ENCODE measurements at places on chromosomes 7 and 10.

DNA sequence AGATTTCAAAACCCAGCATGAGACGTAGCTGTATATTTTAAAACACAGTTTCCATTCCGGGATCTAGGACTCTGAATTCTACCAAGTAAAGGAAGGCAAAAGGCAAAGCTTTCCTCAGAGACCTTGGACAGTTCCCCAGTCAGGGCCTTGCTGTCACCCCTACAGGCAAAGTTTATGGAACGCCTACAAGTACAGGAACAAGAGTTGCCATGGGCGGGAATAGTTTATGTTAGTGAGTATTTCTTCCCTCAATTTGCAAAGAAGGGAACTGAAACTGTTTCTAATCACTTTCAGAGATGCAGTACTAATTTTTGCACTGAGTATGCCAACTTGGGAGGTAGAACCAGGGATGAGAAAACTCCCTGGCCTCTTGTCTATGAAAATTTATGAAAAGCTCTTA lies 68.2 kb upstream of the LRGUK start:
- no peak for DNase-seq

DNA sequence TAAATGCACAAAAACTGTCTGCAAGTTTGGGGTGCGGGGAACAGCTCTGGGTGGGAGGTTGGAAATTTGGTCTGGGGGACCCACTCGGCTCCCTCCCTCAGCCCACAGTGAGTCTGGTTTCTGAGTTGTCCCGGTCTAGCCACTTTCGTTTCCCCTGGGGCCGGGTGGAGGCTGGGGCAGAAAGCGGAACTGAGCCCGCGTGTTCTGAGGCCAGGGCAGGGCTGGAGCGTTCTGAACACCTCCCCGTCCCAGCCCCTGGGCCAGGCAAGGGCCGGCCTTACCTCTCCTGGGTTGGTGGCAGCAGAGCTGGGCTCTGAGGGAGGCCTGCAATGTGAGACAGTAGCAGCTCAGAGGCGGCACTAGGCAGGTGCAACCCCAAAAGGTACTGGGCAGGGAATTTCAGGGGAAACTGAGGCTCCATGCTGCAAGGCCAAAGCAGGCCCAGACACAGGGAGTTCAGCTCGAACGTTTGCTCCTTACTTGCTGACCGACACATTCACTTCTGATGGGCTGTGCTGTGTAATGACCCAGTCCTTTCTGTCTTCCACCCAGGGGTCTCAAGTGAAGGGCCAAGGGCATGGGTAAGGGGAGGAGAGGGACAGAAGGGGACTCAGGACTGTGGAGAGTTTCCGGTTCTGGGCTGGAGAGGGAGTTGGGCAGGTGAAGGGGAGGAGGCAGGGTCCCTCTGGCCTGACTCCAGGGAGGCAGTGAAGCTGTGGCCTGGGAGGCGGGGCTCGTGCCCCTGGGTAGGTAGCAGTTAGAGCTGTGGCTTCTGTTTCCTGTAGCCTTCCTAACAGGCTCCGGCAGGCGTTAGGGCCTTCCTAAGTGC lies 3.0 kb downstream of the IRF5 start:
- DNase-seq, result no peak

- DNase-seq, result no peak
Measured at GRCh38 chr10:119488675-119489074, 53.8 kb downstream of the RGS10 start.

GRCh38 chr10:5400468-5401240 lies 4.0 kb downstream of the TUBAL3 start:
- no peak for DNase-seq

DNA sequence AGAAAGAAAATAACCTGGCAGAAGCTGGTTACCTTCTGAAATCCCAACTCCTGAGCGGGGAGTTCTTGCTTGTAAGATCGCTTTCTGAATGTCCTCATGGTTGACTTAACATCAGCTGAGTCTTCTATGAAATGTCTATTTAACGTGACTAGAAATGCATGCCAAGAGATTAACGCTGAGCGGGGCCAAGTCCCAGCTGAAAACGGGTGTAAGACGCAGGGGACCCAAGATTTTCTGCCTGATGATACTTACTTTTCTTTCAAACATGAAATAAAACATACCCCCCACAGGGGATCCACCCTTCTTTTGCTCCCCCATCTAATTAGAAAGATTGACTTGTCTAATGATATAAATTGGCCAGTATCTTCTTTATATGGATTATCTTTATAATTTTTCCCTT lies 14.9 kb downstream of the OR9A2 start:
- DNase-seq, result no peak

DNA sequence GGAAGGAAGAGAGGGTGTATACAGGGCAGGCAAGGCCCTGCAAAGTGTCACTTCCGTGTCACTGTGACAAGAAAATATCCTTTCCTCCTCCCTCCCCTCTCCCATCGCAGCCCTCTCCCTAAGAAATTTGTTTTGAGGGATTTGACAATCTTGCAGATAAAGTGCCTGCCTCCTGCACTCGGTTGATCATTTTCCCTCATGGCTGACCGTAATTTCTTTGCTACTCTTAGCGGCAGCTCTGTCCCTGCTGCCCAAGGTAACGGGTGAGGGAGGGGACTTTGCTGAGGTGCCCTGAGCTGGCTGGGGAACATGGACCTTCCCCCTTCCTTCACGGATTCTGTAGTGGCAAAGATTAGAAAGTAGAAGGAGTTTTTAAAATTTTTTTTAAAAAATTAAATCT lies 179.1 kb downstream of the TCF7L2 start:
- no peak for DNase-seq

- no peak for DNase-seq
Measured at GRCh38 chr10:78699971-78700370, 368.8 kb upstream of the ZMIZ1 start.

- no peak for DNase-seq
Measured at GRCh38 chr7:55192723-55193122, 172.4 kb upstream of the LANCL2 start.

- no peak for DNase-seq
Measured at GRCh38 chr10:74871595-74872382, 45.4 kb downstream of the KAT6B start.

DNA sequence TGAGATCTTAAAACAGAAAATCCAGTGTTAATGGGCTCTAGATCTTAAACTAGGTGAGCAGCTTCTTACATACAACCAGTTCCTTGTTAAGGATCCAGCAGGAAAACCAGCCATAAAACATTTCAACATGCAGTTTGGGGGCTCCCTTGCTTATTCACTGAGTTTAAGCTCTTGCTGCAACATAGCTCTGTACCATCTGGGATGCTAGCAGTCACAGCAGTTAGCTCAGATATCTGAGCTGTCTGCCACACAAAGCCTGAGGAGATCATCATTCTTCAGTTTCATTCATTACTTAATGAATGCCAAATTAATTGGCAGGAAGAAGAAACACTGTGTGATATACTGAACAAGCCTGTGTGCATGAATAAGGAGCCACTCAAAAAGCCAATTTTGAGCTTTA lies 62.8 kb downstream of the PODXL start:
- DNase-seq, result no peak

DNA sequence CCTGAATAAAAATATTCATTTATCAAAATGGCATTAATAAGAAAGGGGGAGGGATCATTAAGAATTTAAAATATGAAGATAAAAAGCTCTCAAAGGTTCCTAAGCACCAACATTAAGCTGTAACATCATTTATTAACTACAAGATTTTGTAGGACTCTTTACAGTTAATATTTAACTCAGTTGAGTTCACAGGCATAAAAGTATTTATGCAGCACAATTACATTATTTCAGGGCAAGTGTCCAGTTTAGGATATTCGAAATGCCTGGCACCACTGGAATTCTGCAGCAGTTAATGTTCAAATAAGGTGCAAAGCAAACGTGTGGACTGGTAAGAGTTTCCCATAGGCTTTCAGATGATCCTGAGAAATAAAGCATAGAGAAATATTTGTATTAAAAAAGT lies 30.5 kb downstream of the NPS start:
- DNase-seq, result no peak

GRCh38 chr10:43198682-43199005 lies 60.4 kb downstream of the CSGALNACT2 start:
- DNase-seq, result no peak

GRCh38 chr10:7948371-7949000 lies 106.0 kb upstream of the GATA3 start:
- no peak for DNase-seq

- DNase-seq, result no peak
Measured at GRCh38 chr7:131600085-131600881, 43.9 kb upstream of the PODXL start.

DNA sequence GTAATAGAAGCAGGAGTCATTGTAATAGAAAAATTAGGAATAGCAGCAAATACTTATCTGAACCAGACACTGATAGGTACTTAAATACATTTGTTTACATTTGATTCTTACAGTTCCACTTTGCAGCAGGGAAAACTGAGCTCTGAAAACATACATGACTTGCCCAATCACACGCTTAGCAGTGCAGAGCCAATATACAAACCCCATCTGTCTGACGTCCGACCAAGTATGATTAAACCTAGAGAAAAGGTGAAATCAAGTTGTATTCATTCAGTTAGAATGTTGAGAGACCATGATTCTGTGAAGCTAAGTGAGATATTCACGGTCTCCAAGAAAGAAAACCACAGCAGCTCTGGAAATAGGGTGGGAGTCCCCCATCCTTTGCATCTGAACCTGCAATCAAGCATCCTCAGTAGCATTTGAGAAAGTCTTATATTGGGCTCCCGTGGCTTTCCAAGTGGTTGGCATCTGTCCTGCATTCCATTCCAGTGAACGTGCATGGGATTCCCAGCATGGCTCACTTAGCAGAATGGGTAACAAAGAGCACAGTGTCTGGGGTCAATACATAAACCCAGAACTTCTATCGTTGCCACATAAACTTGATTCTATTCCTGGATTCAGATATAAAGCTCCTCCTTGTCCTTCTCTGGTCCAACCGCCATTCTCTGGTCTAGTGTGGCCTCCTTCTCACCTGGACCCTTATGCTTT lies 148.7 kb upstream of the RSU1 start:
- no peak for DNase-seq
